BE2C (cell line): ENCODE measurements at places on chromosomes 2 and 18.

DNA sequence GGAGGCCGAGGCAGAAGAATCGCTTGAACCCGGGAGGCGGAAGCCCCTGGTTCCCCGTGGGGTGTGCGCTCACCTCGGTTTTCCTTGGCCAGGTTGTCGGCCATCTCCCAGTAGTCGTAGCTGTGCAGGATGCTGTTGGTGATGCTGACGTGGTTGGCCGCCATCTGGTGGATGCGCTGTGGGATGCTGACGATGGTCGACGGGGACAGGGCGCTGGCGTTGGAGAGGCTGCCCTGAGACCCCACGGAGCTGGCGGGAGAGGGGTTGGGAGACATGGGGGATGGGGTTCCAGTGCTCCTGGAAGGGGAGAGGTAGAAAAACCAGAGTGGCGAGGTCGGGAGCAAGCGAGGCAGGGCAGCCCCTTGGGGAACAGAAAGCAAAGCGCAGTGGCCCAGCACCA is 64.4 kb upstream of the REV1 start:
- DNase-seq, result peak; percentile 11

- DNase-seq, result no peak
Measured at GRCh38 chr2:138182937-138183312, 218.7 kb downstream of the HNMT start.

DNA sequence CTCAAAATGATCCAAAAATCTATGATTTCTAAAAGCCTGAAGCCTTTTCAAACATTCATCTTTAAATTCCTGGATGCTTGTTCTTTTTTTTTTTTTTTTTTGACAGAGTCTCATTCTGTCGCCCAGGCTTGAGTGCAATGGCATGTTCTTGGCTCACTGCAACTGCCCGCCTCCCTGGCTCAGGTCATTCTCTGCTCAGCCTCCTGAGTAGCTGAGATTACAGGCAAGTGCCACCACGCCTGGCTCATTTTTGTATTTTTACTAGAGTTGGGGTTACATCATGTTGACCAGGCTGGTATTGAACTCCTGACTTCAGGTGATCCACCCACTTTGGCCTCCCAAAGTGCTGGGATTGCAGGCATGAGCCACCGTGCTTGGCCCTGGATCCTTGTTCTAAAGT is 649.5 kb downstream of the XIRP2 start:
- no peak for DNase-seq

DNA sequence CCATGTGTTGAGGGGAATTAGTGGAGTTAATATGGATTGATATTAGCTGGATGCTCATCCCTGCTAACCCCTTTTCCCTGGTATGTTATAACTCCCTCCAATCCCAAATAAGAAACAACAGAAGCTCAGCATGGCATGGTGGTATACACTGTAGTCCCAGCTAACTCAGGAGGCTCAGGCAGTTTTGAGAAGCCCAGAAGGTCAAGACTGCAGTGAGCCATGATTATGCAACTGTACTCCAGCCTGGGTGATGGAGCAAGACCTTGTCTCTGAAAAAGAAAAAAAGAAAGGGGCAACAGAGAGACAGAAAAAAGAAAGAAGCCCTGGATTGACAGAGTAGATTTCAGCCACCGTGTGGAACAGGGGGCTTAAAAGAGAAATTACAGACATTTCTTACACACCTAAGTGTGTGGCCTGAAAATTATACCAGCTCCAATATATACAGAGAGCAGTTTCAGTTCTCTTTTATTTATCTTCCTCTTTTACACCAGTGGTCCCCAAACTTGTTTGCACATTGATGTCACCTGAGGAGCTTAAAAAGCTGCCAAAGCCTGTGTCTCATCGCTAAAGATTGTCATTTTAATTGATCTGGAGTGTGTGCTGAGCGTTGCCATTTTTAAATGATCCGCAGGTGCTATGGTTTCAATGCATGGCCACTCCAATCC is 203.6 kb downstream of the UBE2E3 start:
- DNase-seq, result no peak

- no peak for DNase-seq
Measured at GRCh38 chr2:44286119-44286883, 11.0 kb downstream of the SLC3A1 start.

- DNase-seq, result peak; percentile 63
Measured at GRCh38 chr18:49778826-49779465, 34.4 kb downstream of the ACAA2 start.

DNA sequence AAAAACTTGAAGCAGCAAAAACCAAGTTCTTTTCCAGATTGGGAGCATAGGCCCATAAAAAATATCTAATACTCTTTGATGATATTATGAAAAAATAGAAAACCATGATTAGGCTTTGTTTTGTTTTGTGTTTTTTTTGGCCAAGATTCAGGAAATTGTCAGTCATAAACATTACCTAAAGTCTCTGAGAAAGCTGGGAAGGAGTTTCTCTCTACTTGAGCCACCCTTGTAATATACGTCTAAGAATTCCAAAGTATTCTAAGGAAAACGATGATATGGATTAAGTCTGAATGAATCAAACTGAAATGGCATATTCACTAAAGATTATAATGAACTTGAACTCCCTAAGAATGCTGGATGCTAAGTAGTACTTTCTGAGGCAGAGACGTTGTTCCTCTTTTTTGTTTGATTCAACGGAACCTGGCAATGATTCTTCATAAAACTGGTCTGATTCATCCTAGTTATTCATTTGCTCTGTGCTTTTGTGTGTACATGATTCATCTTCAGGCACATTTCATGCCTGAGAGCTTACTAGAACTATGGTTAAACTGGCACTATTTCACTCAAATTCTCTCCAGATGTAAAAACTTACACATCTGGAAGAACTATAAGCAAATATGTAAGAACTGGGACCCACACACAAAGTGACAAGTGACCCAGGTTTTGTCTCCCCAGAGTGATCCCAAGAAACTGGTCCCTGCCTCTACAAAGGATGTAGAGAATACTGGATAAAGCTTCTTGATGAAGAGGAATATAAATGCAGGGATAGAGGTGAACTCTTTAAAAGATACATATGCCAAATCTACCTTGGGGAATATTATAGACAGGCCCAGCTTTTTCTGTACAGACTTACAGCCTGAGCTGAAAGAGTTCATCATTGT is 159.7 kb downstream of the DOCK10 start:
- DNase-seq, result no peak

GRCh38 chr2:217798743-217799562 is 203.8 kb downstream of the TNS1 start:
- DNase-seq, result peak; percentile 2

DNA sequence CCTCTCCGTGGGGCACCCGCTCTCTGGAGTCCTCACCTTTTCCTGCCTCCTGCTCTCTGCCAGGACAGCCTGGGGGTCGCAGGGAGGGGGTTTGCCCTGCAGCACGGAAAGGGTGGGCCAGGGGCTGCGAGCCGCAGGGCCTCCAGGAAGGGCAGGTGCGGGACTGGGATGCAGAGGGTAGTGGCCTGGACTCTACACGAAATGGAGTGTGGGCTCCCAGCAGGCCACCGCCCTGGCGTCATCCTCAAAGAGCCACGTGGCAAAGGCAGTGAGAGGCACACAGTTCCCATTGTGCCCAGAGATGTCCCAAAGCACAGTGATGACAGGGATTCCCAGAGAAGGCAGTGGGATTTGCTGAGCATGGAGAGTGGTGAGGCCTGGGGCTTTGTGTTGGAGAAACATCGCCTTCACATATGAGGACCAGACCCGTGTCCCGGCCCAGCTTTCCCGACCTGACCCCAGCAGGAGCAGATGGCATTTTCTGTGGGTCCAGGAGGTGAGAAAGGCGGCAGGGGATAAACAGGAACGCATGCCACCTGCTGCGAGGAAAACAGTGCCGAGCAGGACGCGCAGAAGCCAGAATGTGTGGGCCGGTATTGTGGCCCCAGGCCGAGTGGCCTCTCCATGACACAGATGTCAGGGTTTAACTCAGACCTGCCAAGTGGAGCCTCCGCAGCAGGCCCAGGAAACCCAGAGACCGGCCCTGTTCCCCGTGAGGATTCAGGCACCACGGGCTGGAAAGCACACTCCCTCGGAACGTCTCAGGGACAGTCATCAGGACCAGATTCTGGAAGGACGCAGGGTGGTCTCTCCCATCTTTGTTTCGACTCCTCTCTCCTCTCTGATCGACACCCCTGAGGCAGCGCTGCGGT is 855.5 kb upstream of the SALL3 start:
- no peak for DNase-seq

- DNase-seq, result no peak
Measured at GRCh38 chr2:75315436-75315835, 116.1 kb upstream of the TACR1 start.

- no peak for DNase-seq
Measured at GRCh38 chr2:141440072-141440635, 690.7 kb downstream of the LRP1B start.

GRCh38 chr2:72082887-72083286 is 64.8 kb downstream of the CYP26B1 start:
- no peak for DNase-seq

DNA sequence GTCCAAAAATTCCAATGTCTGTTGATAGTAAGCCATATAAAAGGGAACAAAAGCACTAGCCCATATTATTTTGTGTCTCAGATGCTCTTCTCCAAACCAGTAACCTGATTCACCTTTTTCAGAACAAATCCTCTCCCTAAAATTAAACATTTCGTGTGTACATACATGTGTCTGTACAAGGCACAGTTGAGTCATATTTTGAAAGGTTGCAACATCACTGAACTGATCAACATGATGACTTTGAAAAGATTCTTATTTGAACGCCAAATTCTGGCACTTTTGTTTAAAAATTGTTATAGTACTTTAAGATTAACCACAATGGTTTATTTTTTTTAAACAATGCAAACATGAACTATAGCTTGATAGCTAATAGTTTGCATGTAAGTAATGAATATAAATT is 102.5 kb downstream of the RIT2 start:
- no peak for DNase-seq

- peak; percentile 92 for DNase-seq
Measured at GRCh38 chr2:16298866-16299265, 358.5 kb downstream of the MYCN start.

DNA sequence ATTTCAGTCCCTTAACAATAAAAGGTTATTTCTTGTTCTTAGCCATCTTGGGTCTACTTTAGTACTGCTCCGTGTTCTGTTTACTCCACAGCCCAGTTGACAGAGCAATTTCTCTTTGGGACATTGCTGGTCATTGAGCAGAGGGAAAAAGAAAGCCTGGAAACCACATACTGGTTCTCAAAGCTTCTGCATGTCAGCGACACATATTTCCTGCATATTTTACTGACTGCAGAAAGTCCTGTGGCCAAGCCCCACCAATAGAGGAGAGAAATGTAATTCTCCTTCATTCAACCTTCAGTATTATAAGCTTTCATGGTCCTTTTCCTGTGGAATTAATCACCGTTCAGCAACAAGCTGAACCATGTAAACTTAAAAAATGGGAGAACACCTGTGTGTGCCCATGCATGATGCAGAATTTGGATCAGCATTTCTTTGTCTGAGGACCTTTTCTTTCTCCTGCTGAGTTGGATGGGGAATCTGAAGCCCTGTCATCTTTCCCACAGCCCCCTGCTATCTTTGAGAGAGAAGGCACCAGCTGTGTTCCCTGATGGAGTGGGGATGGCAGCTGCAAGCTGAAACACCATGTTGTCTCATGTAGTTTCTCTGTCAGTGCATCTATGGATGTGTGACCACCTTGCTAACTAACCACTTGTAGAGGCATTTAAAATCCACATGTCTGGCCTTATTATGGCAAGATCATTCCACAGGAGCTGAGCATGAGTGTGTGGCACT is 431.6 kb downstream of the MEIS1 start:
- DNase-seq, result no peak

DNA sequence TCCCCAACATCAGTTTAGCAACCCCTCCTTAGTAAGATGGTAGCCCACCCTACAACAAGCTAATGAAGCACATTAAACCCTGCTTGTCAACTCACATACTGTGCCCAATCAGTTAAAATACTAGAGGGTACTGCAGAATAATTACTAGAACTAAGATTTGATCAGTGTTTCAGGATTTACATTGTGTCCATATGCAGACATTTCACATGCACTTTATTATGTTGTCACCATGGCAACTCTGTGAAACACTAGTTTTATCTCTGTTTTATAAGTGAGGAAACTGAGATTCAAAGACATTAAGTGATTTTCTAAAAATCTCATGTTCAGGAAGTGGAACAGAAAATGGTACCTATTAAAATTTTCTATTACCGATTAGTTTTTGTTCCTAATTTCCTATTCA is 61.7 kb downstream of the CYBRD1 start:
- DNase-seq, result no peak

GRCh38 chr18:48670751-48671560 is 132.1 kb downstream of the CTIF start:
- no peak for DNase-seq

DNA sequence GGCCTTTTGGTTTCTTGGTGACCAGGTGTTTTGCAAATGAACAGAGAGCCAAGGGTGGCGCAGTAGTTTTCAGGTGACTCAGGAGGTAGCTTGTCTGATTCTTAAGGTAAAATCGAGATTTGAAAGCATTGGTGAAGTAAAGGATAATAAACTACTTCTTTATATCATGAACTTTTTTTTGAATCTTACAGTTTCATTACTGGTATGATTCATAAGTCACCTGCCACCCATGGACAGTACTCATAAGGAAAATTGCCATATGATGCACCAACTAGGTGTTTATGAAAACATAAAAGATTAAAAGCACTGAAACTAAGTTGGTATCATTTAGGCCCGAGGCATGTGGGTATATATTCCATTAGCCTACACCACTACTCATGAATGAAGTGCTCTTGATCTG is 84.1 kb upstream of the MGAT5 start:
- no peak for DNase-seq

- DNase-seq, result no peak
Measured at GRCh38 chr2:241376808-241377207, 20.7 kb downstream of the FARP2 start.

GRCh38 chr2:140786585-140786984 is 1344.2 kb downstream of the LRP1B start:
- no peak for DNase-seq

GRCh38 chr2:95375532-95376150 is 26.9 kb upstream of the FAHD2A start:
- no peak for DNase-seq

- DNase-seq, result no peak
Measured at GRCh38 chr2:120231564-120231973, 8.4 kb upstream of the TMEM185B start.

GRCh38 chr2:18600255-18600613 is 10.9 kb upstream of the NT5C1B start:
- DNase-seq, result no peak

- DNase-seq, result no peak
Measured at GRCh38 chr2:172937884-172938712, 137.5 kb upstream of the MAP3K20 start.

DNA sequence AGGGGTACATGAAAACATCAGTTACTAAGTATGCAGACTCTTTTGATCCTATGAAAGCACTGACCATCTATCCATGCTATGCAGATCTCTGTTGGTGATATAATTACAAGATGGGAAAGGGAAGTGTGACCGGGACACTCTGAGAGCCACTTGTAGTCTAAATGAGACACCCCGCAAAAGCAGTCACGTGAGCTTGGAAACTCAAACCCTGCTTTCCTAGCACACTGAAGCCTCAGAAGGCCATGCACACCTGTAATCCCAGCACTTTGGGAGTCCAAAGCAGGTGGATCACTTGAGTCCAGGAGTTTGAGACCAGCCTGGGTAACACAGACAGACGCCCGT is 137.5 kb downstream of the INO80D start:
- DNase-seq, result no peak
